Tibial nerve (tissue), 4 donors: ENCODE measurements at places on chromosomes 7 and 10. TPM values are rescaled to one million over a fixed set of nuclear protein-coding genes. Genes with fewer than 3 reads are reported as not detected.

NAT16 gene
- not detected for total RNA-seq

- no peaks in the 10 kb centered on the region for H3K27me3 ChIP-seq
- H3K4me1 ChIP-seq = peaks cover 46% of the 10 kb centered on the region
- DNase-seq = peak; percentile 9
- H3K36me3 ChIP-seq = peaks cover 20% of the 10 kb centered on the region
- peak overlapping the region; percentile 98 for H3K27ac ChIP-seq
Measured at GRCh38 chr7:30595436-30596013, 847 bp downstream of the GARS1 start.

DNA sequence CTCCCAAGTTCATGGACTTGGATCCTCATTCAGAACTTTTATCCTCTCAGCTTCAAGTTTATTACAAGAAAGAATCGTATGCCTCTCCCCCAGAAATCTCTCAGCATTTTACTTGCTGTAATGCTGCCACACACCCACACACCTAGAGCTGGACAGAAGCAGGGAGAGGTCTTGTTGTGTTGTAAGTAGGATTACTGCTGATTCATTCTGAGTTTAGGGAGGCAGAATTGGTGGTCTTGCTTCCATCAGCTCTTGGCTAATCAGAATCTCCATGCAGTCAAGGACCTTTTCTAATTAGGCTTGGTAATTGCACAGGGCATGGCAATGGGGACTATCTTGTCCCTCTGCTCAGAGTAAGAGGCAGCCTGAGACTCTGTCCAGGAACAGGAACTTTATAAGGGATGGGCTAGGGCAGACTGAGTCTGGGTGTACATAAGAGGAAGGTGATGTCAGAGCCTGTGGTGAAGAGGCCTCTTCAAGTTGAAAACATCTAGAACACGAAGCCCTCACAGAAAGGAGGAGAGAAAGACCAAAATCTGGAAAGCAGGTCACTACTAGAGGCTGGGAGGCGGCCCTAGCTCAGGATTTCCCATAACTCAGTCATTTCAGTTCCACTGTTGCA lies 7.0 kb upstream of the PTPRE start:
- no peak for DNase-seq
- no peaks in the 10 kb centered on the region for H3K27me3 ChIP-seq
- no peaks in the 10 kb centered on the region for H3K36me3 ChIP-seq
- H3K4me3 ChIP-seq = no peak overlapping the region
- H3K27ac ChIP-seq = no peak overlapping the region

- H3K27ac ChIP-seq = peak overlapping the region; percentile 82
- no peak overlapping the region for H3K4me3 ChIP-seq
- H3K36me3 ChIP-seq = no peaks in the 10 kb centered on the region
- no peaks in the 10 kb centered on the region for H3K4me1 ChIP-seq
- no peak for DNase-seq
Measured at GRCh38 chr10:62073429-62073828, 171.9 kb downstream of the ARID5B start.

DNA sequence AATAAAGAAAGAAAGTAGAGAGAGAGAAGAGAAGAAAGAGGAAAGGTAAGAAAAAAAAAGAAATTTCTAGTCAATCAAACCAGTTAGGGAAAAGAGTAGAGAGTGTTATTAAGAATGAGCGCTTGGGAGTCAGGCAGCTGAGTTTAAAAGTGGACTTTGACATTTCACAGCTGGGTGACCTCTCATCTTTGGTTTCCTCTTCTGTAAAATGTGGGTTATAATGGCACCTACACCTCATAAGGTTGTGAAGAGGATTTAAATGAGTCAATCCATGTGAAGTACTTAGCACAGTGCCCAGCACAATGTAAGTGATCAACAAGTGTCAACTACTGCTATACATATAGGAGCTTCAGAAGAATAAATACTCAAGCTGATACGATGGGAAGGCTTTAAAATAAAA lies 12.2 kb downstream of the HOXA1 start:
- no peak overlapping the region for H3K4me3 ChIP-seq
- no peak for DNase-seq
- peaks cover 7% of the 10 kb centered on the region for H3K4me1 ChIP-seq
- no peaks in the 10 kb centered on the region for H3K36me3 ChIP-seq
- no peak overlapping the region for H3K27ac ChIP-seq

DNA sequence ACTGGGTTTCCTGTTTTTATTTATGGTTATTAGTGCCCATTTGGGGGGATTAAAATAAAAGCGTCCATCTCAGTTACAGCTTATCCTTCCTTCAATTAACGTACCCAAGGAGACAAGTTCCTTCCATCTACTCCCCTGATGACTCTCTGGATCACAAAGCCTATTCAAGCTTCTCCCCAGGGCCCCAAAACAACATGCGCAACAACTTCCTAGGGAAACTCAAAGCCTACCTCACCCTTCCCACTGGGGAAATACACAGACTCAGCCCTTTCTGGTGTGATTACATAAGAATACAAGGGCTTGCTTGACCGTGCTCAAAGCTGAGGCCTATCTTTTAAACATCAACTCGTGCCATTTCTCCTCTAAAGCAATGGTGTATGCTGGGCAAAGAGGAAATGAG lies 112.4 kb downstream of the CDK6 start:
- peak overlapping the region; percentile 17 for H3K27ac ChIP-seq
- H3K4me1 ChIP-seq = peaks cover 17% of the 10 kb centered on the region
- H3K4me3 ChIP-seq = no peak overlapping the region
- peak; percentile 28 for DNase-seq
- no peaks in the 10 kb centered on the region for H3K36me3 ChIP-seq

DNA sequence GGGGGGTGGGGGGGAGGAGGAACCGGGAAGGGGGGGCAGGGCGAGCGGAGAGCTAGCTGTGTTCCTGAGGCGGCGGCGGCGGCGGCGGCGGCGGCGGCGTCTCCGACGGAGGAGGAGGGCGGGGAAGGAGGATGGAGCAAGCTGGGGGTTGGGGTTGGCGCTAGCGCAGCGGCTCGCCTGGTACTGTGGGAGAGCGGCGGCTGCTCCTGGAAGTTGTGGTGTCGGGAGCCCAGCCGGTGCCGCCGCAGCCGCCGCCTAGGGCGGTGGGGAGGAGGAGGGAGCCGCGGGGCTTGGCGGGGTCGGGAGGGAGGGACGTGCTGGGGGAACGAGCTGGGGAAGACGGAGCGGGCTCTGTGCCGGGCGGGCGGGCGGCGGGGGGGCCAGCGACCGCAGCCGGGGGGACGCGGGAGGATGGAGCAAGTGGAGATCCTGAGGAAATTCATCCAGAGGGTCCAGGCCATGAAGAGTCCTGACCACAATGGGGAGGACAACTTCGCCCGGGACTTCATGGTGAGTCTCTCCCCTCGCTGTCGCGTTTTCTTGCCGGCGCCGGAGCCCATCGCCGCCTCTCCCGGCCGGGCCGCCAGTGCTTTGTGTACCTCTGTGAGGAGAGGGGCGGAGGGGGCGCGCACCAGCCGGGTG lies at the start of gene PTPN12:
PTPN12 (plus strand) TSS at position 160 of the 642 bp plus-strand sequence; CDS start at position 412, 252 bp downstream.
- DNase-seq = peak; percentile 47
- no peaks in the 10 kb centered on the region for H3K36me3 ChIP-seq
- peak within 1 kb of the TSS; percentile 88 for H3K27ac ChIP-seq
- H3K4me3 ChIP-seq = peak within 1 kb of the TSS; percentile 86

GRCh38 chr7:47685712-47686376 lies 103.9 kb upstream of the TNS3 start:
- H3K27me3 ChIP-seq = no peaks in the 10 kb centered on the region
- H3K27ac ChIP-seq = no peak overlapping the region
- H3K4me1 ChIP-seq = peaks cover 15% of the 10 kb centered on the region
